ENCODE measurements at places on chromosomes 5 and 9.

- H3K4me1 ChIP-seq, result peaks cover 6% of the 10 kb centered on the region
- H3K27me3 ChIP-seq, result peaks cover 33% of the 10 kb centered on the region
- DNase-seq, result peak; percentile 19
- H3K27ac ChIP-seq, result peak overlapping the region; percentile 46
- H3K36me3 ChIP-seq, result no peaks in the 10 kb centered on the region
These were observed 713 bp downstream of the MOB3B start for GRCh38 chr9:27528886-27529315.

GRCh38 chr9:108193026-108193710 lies 662.6 kb downstream of the ACTL7B start:
- no peak overlapping the region for H3K27ac ChIP-seq
- DNase-seq, result no peak
- H3K27me3 ChIP-seq, result no peaks in the 10 kb centered on the region
- no peak overlapping the region for H3K4me3 ChIP-seq

DNA sequence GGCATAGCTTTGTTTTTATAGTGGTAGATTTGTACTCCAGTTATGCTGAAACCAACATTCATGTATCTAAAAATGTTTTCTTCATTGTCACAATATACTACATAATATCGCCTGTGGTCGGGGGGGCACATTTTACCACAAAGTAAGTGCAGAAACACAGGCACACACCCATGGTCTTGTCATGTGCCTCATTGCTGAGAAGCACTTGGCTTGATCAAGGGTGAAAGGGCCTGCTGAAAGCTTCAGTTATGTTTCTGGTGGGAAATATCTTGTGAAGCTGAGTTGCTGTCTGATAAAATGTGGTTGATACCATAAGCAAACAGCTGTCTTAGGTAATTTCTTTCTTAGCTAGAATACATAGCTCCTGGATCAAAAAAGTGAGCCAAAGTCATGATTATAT lies 393.1 kb downstream of the MAN2A1 start:
- no peak for DNase-seq
- no peaks in the 10 kb centered on the region for H3K27me3 ChIP-seq
- no peak overlapping the region for H3K27ac ChIP-seq
- peaks cover 17% of the 10 kb centered on the region for H3K4me1 ChIP-seq

DNA sequence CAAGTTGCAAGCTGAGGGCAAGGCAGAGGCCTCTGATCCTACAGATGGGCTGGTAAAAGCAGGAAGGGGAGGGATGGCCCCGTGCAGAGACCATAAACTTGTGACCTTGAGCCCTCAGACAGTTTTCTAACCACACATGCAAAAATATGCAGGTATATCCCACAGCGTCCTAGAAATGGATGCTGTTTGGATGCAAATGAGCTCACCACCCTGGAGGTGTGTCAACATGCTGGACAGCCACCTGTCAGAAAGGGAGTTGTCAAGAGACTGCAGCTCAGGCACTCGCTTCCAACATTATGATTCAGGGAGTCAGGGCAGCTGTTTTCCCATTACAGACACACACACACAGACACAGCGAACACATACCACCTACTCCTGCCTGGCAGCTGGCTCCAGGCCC lies 97.3 kb upstream of the PANK3 start:
- no peak overlapping the region for H3K27ac ChIP-seq
- no peak overlapping the region for H3K4me3 ChIP-seq
- H3K4me1 ChIP-seq, result peaks cover 5% of the 10 kb centered on the region
- no peaks in the 10 kb centered on the region for H3K36me3 ChIP-seq
- DNase-seq, result no peak

DNA sequence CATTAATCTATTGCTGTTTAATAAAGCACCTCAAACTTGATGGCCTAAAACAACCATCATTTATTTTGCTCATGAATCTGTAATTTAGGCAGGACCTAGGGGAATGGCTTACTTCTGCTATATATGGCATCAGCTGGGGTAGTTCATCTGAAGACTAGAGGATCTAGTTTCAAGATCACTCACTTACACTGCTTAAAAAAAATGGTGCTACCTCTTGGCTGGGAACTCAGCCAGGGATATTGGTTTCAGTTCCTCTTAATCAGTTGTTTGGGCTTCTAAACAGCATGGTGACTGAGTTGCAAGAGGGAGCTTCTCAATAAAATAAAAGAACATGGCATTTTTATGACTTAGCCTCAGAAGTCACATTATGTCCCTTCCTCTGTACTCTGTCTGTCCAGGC lies 142.0 kb downstream of the FAM114A2 start:
- no peak for DNase-seq
- H3K27me3 ChIP-seq, result no peaks in the 10 kb centered on the region
- H3K4me1 ChIP-seq, result no peaks in the 10 kb centered on the region

- no peak overlapping the region for H3K4me3 ChIP-seq
- peaks cover 35% of the 10 kb centered on the region for H3K27me3 ChIP-seq
- H3K4me1 ChIP-seq, result peaks cover 8% of the 10 kb centered on the region
These were observed 280.1 kb upstream of the DMRT1 start for GRCh38 chr9:561427-561826.

GRCh38 chr5:146641941-146642340 lies 126.0 kb upstream of the GPR151 start:
- no peak for DNase-seq
- no peaks in the 10 kb centered on the region for H3K27me3 ChIP-seq
- no peak overlapping the region for H3K27ac ChIP-seq
- no peak overlapping the region for H3K4me3 ChIP-seq
- H3K4me1 ChIP-seq, result no peaks in the 10 kb centered on the region
- H3K36me3 ChIP-seq, result no peaks in the 10 kb centered on the region

DNA sequence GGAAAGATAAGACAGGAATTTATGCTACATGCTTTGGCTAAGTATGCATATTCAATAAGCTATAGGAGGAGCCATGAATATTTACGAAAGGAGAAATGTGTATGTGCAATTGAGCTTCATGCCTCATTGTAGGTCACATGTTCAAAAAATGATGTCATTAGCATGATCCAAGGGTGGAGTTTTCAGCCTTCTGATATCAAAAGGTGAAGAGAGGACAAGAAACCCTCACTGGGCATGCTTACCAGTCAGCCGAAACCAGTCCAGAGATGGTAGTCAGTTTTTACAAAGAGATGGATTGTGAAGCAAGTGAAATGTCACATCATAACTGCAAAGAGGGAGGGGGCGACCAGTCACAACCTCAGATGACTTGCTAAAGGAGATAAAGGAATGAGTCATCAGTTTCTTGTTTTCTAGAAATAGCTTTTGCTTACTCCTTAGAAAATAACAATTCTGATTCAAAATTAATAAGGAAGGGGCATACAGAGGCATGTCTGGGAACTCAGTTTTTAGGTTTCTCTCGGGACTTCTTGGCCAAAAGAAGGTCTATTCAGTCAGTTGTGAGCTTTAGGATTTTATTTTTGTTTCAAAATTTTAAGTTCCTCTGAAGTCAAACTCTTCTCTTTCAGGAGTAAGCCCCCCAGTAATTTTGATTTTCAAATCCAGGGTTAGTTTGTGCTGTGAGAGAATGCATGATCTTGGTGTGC lies 1067.8 kb upstream of the EDIL3 start:
- H3K4me1 ChIP-seq, result no peaks in the 10 kb centered on the region
- H3K4me3 ChIP-seq, result no peak overlapping the region
- H3K36me3 ChIP-seq, result no peaks in the 10 kb centered on the region
- H3K27me3 ChIP-seq, result no peaks in the 10 kb centered on the region
- DNase-seq, result no peak
- H3K27ac ChIP-seq, result no peak overlapping the region

DNA sequence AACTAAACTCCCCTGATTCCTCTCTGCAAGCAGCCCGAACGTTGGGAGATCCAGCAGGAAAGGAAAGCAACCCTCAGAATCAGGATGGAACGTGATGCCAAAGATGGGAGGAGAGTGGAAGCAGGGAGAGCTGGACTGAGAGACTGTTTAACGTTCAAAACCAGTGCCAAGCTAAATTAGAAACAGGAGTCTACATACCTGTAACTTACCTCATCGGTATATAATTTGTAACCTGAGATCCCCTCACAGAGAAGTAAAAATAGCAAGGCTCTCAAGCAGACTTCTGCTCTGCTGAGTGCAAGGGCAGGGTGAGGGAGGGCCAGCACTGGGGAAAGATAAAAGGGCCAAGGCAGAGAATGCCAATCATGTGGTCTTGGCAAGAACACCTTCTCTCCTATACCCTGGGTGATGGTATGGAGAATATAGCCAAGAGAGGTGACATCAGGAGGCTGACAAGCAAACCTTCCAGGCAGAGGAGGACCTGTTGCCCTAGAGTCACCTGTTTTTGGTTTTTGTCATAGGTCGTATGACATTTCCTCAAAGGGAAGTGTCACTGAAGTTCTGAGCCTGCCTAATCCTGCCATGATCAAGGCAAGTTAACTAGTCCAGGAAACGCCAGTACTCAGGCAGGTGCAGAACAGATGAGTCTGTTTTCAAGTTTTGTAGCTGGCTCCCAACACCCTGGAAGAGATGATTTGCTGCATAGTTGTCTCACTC lies 472.0 kb downstream of the NFIB start:
- H3K36me3 ChIP-seq, result no peaks in the 10 kb centered on the region
- H3K27me3 ChIP-seq, result no peaks in the 10 kb centered on the region
- no peak for DNase-seq
- no peak overlapping the region for H3K27ac ChIP-seq

DNA sequence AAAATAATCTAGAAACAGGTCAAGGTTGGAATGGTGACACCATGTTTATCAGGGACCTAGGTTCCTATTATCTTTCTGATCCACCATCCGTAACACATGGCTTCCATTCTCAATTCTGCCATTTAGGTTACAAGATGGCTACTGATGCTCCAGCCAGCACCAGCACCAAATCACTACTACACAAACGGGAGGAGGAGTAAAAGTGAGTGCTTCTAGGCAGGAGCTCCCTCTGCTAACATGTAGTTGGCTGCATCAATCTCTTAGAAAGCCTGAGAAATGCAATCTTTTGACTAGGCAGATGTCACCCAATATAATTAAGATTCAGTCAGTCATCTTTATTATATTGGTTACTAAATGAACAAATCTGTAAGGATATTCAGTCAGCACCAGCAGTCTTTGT lies 515.9 kb downstream of the RAB3C start:
- no peak for DNase-seq
- H3K36me3 ChIP-seq, result no peaks in the 10 kb centered on the region
- no peak overlapping the region for H3K4me3 ChIP-seq
- no peaks in the 10 kb centered on the region for H3K27me3 ChIP-seq

DNA sequence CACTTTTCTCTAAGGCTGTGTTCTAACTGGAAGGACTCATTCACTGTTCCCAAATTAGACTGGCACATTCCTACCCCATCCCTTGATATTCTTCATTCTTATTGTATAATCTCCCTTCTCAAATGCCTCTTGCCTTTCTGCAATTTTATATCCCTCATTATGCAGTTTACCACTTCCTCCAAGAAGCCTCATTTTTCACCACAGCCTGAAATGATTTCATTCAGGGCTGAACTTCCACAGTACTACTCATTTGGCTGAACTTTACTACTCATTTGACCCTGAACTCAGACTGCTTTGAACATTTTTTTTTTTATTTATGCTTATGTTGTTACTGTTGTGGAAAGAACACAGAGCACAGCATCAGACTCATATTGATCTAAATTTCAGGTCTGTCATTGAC lies 32.7 kb downstream of the GRIA1 start:
- no peak overlapping the region for H3K4me3 ChIP-seq
- no peak overlapping the region for H3K27ac ChIP-seq
- H3K27me3 ChIP-seq, result no peaks in the 10 kb centered on the region
- DNase-seq, result no peak
- H3K36me3 ChIP-seq, result no peaks in the 10 kb centered on the region
